Smooth muscle cell of the umbilical artery (primary cell): ENCODE measurements at places on chromosomes 1 and 21. TPM values are rescaled to one million over a fixed set of nuclear protein-coding genes. Genes with fewer than 3 reads are reported as not detected.

The ATAD3B gene
- 13.7 and 26.3 TPM in 2 replicates for total RNA-seq

The RNF2 gene
- 33.3 and 61.3 TPM in 2 replicates for total RNA-seq

The NEGR1 gene
- total RNA-seq = 14.0 and 22.6 TPM in 2 replicates

The GMEB1 gene
- total RNA-seq = 8.3 and 12.3 TPM in 2 replicates

The RGSL1 gene
- total RNA-seq = not detected in 2 replicates

The FNBP1L gene
- total RNA-seq = 26.1 and 29.9 TPM in 2 replicates

The GJA8 gene
- total RNA-seq = not detected in 2 replicates

The EVA1C gene
- total RNA-seq = 4.2 and 5.8 TPM in 2 replicates
